ENCODE measurements at places on chromosomes 2 and 18.

DNA sequence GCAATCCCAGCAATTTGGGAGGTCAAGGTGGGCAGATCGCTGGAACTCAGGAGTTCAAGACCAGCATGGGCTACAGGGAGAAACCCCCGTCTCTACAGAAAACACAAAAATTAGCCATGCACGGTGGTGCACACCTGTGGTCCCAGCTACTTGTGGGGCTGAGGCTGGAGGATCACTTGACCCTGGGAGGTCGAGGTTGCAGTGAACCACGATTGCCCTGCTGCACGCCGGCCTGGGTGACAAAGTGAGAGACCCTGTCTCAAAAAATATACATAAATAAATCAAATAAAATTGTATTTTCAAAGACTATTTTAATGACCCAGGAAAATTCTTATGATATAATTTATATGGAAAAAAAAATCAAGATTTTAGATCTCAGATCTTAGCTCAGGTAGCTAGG is 191.5 kb downstream of the ZFP36L2 start:
- no peak for DNase-seq

DNA sequence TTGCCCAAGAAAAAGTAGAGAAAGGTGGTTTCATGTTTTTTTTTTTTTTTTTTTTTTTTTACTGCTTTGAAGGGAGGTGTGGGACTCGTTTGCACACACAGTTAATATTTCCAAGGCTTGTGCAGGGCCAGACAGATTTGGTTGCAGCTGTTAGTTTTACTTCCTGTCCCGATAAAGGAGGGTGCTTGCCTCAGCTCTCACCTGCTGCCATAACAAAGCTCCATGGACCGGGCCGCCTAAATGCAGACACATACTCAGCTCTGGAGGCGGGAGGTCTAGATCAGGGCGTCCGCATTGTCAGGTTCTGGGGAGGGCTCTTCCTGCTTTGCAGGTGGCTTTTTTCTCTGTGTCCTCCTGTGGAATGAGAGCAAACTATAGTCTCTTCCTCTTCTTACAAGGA is 69.9 kb downstream of the ODC1 start:
- peak; percentile 83 for DNase-seq

GRCh38 chr2:167135706-167136105 is 247.4 kb downstream of the XIRP2 start:
- DNase-seq = no peak

GRCh38 chr2:67560771-67561456 is 163.8 kb downstream of the ETAA1 start:
- DNase-seq = no peak

DNA sequence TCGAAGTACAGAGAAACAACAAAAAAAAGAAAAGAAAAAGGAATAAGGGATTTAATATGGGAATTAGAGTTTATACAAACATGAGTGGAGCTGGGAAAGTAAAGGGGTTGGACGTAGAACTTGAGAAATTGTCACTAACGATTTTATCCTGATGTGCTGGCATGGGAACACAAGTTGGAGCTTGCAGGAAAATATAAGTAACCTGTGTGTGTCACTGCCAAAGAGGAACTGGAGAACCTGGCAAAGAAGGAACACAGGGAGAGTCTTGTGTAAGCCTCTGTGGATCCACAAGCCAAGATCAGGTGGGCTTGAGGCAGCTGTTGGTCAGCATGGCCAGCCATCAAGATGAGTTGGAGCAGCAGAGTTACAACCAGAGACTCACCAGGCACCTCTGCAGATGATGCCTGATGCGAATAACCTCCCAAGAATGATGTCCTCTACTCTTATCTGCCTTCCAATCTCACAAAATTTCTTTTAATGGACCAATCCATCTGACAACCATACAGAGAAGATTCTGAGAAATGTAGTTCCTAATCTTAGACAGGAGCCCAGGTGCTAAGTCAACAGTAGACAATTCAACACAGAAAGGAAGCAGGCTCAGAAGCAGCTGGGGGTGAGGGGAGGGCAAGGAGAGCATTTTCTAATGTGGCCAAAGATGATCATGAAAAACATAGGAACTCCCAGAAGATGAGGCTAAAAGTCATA is 77.0 kb upstream of the SPOPL start:
- DNase-seq = no peak

DNA sequence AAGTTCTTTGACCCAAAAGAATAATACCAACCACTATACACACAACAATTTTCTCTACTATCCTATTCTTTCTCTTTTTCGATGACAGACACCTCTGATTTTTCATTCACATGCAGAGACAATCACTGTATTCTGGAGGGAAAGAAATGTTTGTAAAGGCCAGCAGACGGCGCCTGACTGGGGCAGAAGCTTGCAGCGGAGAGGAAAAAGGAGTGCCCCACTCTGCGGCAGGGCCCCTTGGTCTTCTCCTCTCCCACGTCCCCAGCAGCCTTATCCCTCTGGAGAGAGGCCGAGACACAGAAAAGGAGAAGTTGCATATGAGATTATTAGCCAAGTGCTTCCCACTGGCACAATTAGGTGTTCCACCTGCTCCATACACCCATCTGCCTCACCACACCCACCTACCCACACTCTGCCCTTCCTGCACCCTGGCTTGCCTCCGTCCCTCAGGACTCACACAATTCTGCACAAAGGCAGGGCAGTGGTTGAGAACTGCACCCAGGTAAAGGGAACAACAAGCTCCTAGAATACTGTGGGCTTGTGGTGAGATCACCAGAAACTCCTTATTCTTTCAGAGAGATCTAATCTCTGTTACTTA is 687.3 kb downstream of the NRXN1 start:
- no peak for DNase-seq

DNA sequence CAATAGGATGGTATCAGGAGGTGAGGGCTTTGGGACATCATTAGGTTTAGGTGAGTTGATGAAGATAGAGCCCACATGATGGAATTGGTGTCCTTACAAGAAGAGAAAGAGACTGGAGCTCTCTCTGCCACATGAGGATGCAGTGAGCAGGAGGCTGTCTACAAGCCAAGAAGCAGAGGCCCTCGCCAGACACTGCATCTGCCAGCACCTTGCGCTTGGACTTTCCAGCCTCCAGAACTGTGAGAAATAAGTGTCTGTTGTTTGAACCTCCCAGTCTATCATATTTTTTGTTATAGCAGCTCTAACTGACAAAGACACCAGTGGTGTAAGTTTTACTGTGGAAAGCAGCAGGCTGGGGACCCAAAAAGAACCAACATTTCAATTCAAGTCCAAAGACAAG is 571.1 kb upstream of the ID2 start:
- no peak for DNase-seq

GRCh38 chr18:70494524-70494923 is 205.7 kb downstream of the SOCS6 start:
- DNase-seq = no peak

- DNase-seq = peak; percentile 86
Observed at GRCh38 chr2:232521959-232522622, 1.9 kb downstream of the PRSS56 start.

- no peak for DNase-seq
Observed at GRCh38 chr18:33906046-33906445, 318.7 kb downstream of the NOL4 start.

DNA sequence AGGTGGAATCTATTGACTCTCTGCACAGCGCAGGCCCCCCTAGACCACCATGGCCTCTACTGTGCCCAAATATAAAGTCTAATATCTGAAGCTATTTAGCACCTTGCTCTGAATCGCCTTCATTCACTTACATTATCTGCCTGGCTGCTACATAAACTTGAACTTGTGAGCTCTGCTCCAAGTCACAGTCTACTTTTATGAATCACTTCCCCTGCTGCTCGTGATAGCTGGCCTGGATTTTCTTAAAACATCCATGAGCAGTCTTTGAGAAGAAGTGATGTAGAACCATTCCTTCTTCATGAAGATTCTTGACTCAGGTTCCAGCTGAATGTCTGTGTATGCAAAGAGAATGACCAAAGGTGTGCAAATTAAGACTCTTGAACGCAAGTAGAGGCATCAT is 359.5 kb downstream of the RND3 start:
- DNase-seq = no peak

DNA sequence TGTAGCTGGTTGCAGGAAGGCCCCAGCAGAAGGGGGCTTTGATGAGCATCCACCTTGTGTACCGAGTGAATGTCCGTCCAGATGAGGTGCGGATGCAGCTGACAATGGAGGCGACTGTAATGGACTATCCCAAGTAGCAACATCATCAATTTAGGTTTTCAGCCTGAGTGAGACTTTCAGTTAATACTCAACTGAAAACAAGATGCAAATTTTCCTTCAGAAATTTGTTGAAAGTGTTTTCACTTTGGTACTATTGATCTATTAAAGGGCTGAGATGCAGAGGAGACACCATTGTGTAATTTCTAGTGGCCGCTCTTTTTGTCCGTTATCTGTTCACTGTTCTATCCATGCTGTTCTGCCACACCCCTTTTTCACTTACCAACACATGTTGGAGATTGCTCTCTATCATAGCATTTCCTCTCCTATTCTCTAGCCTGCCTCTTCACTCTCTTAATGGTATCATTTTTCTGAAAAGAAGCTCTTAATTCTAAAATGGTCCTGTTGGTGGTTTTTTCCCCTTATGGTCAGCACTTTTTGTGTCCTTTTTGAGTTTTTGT is 12.0 kb upstream of the CASP8 start:
- no peak for DNase-seq

GRCh38 chr2:159174759-159175158 is 111.7 kb downstream of the WDSUB1 start:
- DNase-seq = no peak

DNA sequence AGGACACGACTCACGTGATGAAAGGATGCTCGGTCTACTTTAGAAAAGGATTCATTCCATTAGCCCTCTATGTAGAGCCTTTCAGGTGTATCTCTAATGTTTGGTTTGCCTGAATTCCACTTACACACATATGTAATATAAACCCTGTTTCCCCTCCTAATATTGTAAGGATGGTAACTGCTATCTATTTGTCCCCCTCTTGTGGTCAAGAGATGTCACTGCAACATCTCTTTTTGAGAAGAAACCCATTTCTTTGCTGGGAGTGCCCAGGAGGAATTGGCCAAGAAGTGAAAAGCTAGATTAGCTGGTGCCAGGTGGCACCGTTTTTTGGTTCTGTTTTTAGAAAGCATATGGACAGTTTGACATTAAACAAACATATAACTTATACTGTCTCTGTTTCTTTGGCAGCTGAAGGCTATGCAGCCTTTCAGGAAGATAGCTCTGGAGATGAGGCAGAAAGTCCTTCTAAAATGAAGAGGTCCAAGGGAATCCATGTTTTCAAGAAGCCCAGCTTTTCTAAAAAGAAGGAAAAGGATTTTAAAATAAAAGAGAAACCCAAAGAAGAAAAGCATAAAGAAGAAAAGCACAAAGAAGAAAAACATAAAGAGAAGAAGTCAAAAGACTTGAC is 41.2 kb downstream of the RALBP1 start:
- no peak for DNase-seq

DNA sequence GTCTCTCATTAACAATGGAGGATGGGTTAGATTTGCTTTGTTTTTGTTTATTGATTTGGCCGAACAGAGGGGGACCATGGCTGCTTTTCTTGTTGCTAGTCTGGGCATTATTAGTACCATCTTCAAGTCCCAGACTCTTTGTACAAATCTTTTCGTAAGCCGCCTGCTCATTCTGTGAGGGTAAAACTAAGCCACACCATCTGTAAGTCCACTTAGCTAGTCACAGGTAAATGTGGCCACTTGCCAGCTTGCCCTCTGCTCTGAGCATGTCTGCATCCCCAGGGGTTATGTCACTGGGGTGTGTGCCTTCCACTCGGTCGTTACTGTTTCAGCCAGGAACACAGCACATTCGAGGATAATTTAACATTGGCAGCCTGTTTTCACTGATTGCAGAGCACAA is 85.6 kb downstream of the SMIM21 start:
- DNase-seq = no peak

DNA sequence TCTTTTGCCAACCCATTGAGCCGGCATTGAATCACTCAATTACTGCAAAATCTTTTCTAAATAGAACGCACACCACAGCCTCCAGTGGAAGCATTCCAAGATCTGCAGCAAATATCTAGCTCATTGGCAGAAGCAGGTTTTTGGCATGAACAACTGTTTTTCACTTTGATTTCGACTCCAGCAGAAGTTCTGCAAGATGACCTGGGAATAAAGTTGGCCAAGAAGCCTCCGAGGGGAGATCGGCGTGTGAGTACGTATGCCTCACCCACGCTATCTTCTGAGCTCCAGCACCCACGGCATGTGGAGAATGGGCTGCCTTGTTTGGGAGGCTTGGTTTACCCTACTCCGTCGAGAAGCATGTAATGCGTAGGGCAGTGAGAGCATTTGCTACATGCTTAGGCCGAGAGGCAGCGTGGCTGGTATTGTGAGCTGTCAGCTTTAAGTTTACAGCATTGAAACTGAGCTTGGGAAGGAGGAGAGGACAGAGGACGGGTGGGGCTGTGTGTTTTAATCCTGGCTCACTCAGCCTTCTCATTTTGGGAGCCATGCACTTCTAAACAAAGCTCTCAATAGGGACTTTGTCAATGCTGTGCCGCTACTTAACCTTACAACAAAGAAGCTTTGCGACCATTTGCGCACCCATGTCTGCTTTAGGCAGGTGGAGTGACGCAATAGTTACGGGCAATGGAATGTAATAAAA is 10.5 kb downstream of the PCARE start:
- DNase-seq = no peak

GRCh38 chr18:61887838-61888237 is 5.0 kb downstream of the RNF152 start:
- DNase-seq = no peak

- no peak for DNase-seq
Observed at GRCh38 chr2:105961599-105962146, 217.0 kb downstream of the NCK2 start.

DNA sequence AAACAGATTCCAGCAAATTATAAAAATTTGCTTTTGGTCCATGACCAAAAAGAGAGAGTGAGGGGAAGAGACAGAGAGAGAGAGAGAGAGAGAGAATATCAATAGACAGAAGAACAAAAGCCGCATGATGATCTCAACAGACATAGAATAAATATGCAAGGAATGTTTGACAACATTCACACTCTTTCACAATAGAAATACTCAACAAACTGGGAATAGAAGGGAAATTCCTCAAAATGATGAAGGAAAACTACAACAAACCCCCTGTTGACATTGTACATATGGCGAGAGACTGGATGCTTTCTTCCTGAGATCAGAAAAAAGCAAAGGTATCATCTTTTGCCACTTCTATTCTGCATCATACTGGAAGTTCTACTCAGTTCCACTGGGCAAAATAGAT is 309.7 kb downstream of the RAD51AP2 start:
- DNase-seq = no peak
